ENCODE measurements at places on chromosomes 2 and 18.

DNA sequence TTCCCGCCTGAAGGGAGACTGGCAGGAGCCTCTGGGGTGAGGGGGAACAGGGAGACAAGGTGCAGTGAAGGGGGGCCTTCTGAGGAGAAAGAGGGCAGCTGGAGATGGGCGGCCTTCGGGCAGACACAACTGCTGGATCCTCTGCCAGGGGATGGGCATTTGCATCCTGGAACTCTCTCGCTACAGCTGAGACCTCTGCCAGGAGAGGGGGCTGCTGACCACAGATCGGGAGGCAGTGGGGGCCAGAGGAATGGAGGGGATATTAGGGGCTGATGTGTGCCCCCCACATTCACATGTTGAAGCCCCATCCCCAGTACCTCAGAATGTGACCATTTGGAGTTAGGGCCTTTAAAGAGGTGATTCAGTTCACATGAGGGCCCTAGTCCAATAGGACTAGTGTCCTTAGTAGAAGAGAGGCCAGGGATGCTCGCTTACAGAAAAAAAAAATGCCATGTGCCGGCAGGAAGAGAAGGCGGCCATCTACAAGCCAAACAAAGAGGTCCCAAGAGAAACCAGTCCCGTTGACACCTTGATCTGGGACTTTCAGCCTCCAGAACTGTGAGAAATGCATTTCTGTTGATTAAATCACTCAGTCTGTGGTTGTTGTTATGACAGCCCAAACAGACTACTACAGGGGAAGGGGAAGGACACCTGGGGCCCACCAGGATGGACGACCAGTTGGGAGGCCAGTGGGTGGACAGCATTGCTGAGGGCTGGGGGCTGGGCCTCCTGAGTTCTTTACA, 50.0 kb downstream of the TRABD2A start:
- DNase-seq = no peak

- no peak for DNase-seq
These were observed 1.2 kb upstream of the SERPINB13 start for GRCh38 chr18:63585988-63586387.

DNA sequence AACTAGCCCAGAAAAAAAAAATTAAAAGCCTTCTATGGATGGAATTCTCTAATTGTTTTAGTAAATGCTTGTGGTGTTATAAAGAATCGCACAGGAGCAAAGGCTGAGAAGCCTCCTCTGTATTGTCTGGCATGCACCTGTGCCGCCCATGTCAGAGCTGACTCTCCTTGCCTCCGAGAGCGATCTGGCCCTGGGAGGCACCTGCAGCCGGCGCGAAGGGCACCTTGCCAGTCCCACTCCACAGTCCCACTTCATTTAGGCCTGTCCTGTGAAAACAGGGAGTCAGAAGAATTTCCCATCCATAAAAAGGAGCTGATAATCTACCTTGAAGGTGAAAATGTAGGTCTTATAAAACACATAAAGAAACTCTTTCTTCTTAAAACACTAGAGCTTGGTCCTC, 170.9 kb upstream of the PXDN start:
- no peak for DNase-seq

- DNase-seq = no peak
These were observed 46.2 kb upstream of the DYNC2LI1 start for GRCh38 chr2:43727634-43728014.

DNA sequence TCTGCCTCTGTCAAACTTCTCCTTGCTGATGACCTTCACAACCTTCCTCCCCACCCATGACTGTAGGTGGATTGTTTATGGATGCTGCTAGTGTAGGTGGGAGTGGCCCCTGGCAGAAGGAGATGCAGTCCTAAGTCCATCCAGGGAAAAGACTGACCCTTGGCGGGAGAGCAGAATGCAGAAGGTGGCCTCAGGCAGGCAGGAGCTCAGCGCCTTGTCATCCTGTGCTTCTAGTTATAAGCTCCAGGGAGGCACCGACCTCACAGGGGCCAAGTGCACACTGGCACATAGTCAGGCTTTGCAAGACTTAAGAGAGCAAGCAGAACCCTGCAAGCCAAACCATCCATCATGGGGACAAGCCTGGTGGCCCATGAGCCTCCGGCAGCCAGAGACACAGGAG, 74.4 kb downstream of the CAPN13 start:
- peak; percentile 24 for DNase-seq

DNA sequence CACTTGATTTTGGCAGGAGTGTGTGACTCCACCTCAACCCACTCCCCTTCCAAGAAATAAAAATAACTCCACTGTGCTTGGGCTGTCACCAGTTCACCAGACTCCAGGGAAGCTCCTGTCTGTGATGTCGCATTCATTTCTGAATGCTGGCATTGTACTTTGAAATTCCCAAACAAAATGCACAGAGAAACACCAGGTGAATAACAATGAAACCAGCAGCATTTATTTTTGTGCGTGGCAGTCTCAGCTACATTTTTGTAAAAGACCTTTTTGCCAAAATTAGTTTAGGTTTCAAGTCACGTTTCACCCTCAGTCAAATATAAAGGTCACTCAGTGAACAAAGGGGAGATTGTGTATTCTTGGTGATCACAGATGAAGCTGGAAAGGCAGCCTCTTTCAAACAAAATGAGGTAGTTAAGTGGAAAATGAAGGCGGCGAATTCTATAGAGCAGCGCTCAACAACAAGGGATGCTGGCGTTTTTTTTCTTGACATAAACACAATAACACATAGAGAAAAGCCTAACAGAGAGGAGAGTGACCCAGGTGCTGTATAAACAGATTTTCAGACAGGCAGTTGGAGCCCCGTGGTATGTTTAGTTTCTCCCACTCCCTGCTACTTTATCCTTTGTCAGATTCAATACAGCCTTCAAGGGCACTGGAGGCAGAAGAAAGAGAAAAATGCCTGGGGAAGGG, 210.3 kb upstream of the GCFC2 start:
- DNase-seq = no peak

DNA sequence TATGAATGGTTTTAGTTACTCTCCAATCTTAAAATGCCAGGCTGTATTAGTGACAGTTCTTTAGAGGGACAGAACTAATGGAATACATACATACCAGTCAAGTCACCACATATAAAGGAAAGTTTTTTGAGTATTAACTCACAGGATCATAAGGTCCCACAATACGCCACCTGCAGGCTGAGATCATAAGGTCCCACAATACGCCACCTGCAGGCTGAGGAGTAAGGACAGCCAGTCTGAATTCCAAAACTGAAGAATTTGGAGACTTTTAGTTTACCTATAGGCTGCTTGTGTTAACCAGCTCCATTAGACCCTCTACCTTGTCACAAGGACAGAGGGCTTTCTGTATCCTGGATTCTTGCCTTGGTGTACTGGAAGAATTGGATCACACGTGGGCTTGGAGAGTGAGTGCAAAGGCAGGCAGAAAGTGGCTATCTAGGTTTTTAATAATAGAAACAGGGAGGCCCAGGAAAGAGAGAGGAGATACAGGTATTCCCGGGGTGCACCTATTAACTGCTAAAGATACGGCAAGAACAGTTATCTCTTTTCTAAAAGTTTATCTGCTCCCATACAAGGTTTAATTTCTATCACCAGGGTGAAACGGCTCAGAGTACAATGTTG, 234.9 kb upstream of the CYRIA start:
- DNase-seq = no peak

DNA sequence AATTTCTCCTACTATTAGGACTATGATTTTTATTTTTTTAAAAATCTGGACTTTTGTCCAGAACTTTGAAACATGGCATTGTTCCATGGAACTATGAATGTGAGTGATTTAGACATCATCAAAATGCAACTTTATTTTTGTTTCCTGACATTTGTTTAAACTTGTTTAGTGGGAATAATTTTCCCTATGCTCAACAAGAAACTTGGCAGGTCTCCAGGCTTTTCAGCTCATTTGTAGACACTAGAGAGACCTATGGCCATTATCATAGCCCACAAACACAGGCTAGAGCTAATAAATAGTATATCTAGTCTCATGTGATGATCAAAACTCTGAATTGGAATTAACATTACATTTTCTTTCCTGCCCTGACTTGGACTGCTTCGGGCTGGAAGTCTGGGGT, 145.1 kb upstream of the CELF4 start:
- no peak for DNase-seq

DNA sequence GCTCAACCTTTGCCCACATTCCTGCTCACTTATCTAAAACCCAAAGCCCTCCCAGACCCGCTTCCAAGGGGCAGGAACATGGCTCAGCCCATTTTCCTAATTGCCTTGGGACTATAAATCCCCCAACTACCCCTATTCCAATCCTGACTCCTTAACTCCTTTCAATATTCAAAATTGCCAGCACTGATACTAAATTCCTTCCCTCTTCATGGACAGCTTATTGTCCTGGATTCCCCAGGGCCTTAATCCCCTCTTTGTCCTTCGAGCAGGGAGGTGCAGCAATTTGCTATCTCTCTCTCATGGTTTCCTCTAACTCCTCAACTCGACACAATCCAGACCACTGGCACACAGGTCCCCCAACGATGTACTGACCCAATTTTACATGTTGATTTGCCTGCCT, 99.1 kb downstream of the SLC25A12 start:
- no peak for DNase-seq
